ENCODE measurements at places on chromosomes 2 and 18.

- peak; percentile 5 for DNase-seq
Measured at GRCh38 chr2:230976671-230977171, 19.2 kb upstream of the SPATA3 start.

DNA sequence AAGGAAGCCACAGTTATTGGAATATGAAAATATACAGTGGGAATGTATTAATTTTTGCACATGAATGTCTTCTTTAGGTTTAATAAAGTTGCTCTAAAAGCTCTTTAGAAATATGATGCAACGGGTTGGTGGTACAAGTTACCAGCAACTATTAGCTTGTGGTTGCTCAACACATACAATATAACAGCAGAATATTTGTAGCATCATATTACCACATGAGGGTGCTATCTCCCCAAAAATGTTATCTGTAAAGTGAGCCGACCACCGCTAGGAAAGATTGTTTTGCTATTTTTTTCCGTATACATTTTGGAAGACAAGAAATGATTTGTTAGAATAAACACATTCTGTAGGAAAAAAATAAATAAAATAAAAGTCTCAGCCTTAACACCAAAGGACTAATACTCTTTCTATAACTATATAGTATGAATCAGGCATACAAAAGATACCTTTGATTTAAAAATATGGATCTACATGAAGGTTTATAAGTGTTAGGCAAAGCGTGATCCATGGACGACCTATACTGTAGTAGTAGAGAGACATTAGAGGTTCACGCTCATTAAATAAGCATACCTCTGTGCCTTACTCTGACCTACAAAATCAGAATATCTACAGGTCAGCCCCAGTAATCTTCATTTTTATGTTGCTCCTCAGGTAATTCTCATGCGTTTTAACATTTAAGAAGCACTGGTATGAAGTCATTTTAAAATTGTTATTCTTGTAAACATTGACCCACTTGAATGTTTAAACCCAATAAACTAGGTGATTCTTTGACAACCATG is 1110.6 kb upstream of the ACVR2A start:
- no peak for DNase-seq

GRCh38 chr2:27870724-27871123 is 19.5 kb downstream of the RBKS start:
- no peak for DNase-seq

DNA sequence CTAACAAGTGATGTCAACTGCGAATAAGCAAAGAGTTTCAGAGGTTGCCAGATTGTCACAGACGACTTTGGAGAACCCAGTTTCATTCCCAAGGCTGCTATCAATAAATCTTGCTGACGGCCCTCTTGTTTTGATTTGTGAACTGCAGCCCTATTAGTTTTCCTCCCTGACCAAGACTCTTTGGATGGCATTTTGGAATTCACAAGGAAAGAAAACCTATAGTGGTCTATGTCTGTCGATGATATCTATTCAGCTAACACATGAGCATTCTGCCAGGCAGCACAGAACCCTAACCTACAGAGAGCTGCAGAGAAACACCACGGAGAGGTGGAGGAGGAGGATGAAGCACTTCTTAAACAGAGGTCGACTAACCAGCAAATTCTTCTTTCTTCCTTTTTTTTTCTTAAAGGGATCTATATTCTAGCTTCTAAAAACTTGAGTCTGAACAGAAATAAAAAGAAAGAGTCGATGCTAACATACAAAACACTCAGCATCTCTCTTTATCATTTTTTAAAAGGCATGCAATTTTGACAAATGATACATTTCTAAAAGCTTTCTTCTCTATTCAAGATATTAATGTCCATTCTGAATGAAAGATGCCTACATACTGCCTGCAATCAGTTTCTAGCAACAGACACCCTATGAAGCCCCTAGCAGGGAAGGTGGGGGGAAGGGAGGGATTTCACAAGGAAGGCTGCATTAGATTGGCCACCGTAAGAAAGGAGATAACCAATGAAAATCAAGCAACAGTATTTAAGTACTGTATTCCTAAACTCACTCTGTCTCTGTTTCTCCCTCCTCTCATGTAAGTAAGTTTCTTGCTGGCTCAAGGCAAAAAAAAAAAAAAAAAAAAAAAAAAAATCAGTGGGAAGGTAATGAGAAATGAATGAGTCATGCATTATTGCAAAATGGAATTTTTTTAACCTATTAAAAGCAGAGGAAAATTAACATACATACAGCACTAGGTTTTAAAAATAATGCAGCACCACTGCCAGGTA is 83.0 kb upstream of the CHRNA1 start:
- DNase-seq = no peak

DNA sequence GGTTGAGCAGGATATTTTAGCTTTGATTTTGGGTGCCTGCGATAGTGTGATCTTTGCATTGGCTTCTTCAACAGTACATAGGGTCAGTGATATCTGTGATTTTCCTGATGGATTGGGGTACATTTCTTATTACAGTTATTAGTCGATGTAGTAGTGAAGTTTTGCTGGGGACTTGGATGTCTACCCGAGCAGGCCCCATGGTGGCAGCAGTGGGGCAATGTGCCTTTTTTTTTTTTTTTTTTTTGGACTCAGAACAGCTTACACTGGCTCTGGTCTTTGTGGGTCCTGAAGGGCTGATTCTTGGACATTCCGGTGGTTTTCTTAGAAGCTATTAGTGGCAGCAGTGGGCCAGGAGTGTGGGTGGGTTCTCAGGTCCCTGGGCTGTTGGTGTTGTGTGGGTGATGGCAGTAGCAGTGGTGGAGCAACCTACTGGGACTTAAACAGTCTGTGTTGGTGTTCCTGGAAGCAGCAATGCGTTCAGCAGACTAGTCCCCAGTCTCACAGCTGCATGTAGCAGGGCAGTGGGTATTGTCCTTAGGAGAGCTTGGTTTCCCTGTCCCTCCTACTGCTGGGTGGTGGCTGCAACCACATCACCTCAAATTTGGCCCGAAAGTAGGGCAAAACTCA is 53.7 kb upstream of the SLC4A10 start:
- DNase-seq = no peak

DNA sequence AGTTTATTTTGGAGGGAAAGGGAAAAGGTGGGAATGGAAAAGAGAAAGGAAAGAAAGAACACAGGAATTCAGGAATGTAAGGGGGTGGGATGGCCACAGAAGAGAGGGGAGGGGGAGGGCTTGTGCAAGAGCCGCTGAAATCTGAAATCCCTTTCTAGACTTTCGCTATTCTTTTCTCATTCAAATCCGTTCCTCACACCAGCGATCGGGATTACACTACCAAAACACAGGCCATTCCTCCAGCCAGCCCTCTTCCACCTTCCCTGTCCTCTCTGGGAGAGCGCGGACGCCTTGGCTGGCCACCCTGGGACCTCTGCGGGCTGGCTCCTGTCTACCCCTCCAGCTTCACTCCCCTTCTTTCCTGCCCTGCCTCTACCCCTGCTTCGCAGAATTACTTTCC is 102.3 kb downstream of the CDCA7 start:
- no peak for DNase-seq

DNA sequence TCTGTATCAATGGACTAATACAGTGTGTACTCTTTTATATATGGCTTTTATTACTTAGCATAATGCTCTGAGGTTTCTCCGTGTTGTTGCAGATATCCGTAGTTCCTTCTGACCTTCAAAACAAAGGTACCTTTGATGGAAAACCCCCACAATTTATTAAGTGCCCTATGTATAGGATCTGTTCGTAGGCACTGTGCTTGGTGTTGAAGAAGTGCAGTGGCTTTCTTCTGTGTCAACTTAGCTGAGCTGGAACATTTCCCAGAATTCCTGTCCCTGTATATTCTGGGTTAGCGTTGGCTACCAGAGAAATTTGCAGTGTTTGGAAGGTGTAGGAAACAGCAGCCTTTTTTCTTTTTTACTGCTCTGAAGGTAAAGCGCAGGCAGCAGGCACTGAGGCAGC is 56.3 kb upstream of the MSH2 start:
- DNase-seq = no peak

- no peak for DNase-seq
Measured at GRCh38 chr2:232568161-232568560, 17.7 kb downstream of the EIF4E2 start.

- DNase-seq = no peak
Measured at GRCh38 chr2:197704434-197705120, 592 bp upstream of the MARS2 start.

- DNase-seq = no peak
Measured at GRCh38 chr2:158795195-158795924, at the start of gene DAPL1. DAPL1 (plus strand) TSS chr2:158795317; CDS start chr2:158795373, 56 bp downstream.

DNA sequence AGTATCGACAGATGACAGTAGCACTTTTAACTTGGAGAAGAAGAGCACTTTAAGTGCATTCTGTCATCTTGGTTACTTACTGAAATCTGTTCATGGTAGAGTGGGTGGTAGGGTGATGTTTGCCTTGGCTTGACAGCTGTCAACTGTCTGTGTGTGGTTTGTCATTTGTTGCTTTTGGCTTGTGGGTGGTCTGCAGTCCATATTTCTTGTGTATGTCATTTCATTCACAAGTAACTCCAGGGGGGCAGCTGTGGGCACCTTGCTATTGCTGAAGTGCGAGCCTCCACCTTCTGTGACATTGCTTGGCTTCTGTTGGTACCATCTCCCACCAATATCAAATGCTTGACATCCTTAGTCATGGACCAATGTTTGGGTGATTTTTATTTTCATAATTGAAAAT is 311.6 kb upstream of the NRP2 start:
- no peak for DNase-seq
